ENCODE measurements at places on chromosomes 3 and 15.
A peak's percentile ranks its signal among the peaks of the same experiment; 100 is the strongest.

GRCh38 chr15:31344823-31345605 lies 18.4 kb downstream of the KLF13 start:
- DNase-seq: no peak

GRCh38 chr3:9147215-9147895 lies 102.1 kb downstream of the SRGAP3 start:
- no peak for DNase-seq

GRCh38 chr15:40878785-40879184 lies 4.8 kb upstream of the RHOV start:
- DNase-seq: no peak

DNA sequence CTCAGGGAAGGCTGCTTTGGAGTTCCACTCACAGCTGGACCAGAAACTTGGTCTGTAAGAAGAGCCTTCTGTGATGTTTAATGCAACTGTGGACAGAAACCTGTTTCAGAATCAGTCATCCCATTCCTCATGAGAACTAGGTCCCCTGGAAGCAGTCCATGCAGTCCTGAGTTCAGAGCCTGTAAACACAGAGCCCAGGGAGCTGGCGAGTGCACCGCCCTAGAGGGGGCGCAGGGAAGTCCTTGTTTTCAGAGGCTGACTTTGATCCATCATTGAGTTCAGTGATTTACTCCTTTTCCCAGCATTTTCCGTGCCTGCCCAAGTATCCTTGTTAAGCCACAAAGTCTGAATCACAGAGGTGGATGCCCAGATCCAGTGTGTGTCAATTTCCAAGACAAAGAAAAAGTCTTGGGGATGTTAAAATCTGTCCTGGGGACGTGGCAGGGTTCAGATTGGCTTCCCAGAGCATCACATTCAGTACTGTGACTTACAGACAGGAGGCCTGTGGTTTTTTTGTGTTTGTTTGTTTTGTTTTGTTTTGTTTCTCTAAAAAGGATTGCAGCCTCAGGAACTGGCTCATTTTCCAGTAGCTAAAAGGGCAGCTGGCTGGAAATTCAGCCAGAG lies 9.8 kb upstream of the TXNRD3 start:
- DNase-seq: peak; percentile 31

DNA sequence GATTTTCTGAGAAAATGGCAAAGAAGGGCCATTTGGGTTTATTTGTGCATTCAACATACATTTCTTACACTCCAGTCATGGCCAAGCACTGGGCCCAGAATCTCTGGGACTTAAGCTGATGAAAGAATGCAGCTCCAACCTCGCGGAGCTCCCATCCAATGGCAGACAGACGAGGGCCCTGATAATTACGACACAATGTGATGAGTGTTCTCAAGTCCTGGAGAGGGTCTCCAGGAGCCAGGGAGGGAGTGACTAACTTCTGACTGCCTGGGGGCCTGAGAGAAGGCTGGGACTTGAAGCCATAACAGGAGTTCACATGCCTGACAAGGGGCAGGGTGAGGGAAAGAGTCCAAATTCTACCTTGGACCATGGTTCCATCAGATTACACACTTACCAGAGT lies 42.6 kb upstream of the BNC1 start:
- peak; percentile 34 for DNase-seq

GRCh38 chr3:191484461-191484860 lies 23.5 kb downstream of the PYDC2 start:
- DNase-seq: no peak

DNA sequence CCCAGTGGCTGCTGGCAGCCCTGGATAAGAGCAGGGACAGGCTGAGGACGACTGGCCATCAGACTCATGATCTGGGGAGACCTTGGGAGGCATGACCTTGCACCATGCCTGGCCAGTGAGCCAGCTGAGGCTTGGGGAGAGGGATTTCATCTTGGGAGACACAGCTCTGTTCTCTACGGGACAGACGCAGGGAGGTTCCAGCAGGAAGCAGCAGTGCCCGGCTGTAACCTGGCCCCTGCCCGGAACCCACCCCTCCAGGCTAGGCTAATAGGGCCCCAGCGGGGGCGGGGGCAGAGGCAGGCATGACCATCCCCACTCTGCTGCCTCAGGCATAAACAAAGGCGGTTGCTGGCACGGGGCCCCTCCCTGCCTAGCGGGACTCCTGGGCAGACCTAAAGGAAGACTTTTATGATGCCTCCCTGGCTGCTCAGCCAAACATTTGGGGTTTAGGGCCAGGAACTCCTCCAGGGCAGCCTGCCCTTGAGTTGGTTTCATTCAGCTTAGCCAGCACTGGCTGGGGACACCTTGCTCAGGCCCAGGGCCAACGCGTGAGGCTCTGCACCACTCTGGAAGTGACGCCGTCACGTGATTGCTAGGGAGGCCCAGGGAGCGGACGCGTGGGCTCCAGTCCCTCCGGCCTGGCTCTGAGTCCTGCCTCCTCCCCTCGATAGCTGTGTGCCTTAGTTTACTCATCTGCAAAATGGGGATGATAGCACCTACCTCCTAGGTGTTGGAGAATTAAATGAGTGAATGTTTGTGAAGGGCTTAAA lies 27.6 kb downstream of the HDAC11 start:
- DNase-seq: no peak

- DNase-seq: no peak
These were observed 591 bp downstream of the PROK2 start for GRCh38 chr3:71784201-71784913.

- no peak for DNase-seq
These were observed 163.6 kb downstream of the CHSY1 start for GRCh38 chr15:101088271-101088670.

- DNase-seq: no peak
These were observed 1.5 kb downstream of the CAMK1 start for GRCh38 chr3:9768141-9768775.

- DNase-seq: no peak
These were observed 366.2 kb downstream of the ERC2 start for GRCh38 chr3:56102032-56102431.

GRCh38 chr15:76439542-76439941 lies 103.0 kb downstream of the ISL2 start:
- no peak for DNase-seq

DNA sequence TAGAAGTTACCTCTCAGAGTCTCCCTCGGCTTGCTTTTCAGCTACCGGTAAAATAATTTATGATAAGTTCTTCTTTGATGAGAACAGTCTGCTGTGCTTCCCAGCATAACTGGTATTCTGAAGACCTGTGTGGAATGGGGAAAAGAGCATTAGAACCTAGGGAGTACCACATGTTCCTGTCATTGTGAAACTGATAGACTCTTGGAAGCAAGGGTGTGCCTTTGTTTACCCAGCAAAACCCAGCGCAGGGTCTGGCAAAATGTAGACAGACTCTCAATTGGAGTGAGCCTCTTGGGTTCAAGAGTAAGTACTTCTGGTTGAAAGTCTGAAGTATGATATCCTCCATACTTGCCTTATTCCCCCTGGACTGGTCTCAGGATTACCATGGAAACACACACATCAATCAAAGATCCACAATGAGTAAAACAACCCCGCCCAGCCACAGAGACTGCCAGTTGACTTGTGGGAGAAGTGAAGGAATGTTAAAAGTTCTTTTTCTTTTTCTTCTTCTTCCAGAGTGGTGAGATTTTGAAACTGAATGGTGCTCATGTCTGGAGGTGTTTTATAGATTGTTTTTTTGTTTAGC lies 652.4 kb upstream of the NAALADL2 start:
- DNase-seq: peak; percentile 17

DNA sequence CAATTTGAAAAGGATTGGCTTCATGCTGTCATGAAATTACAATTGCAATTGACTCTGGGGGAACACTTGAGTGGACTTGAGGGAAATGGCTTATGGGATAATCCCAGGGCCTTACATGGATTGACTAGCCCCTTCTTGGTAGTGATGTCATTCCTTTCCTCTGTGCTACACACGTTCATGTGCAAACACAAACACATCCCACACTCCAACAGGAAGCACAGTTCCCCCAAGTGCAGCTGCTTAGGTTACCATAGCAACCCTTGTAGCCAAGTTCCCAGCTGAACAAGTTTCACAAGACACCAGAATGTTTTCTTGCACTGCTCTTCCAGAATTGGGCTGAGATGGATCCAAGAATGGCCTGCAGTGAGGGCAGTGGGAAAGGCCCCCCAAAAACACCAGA lies 217.0 kb downstream of the ZNF621 start:
- DNase-seq: no peak

- DNase-seq: peak; percentile 38
These were observed 178.3 kb downstream of the UACA start for GRCh38 chr15:70584838-70585706.

GRCh38 chr15:56732135-56732885 lies 999 bp downstream of the ZNF280D start:
- peak; percentile 63 for DNase-seq

- DNase-seq: no peak
These were observed 128.1 kb upstream of the RASGRP1 start for GRCh38 chr15:38692789-38693062.

GRCh38 chr3:172030181-172030580 lies 9.2 kb upstream of the FNDC3B start:
- DNase-seq: no peak

GRCh38 chr15:60548101-60548500 lies 69.2 kb upstream of the ICE2 start:
- DNase-seq: no peak

GRCh38 chr3:189160519-189161309 lies 11.1 kb upstream of the TPRG1 start:
- no peak for DNase-seq

DNA sequence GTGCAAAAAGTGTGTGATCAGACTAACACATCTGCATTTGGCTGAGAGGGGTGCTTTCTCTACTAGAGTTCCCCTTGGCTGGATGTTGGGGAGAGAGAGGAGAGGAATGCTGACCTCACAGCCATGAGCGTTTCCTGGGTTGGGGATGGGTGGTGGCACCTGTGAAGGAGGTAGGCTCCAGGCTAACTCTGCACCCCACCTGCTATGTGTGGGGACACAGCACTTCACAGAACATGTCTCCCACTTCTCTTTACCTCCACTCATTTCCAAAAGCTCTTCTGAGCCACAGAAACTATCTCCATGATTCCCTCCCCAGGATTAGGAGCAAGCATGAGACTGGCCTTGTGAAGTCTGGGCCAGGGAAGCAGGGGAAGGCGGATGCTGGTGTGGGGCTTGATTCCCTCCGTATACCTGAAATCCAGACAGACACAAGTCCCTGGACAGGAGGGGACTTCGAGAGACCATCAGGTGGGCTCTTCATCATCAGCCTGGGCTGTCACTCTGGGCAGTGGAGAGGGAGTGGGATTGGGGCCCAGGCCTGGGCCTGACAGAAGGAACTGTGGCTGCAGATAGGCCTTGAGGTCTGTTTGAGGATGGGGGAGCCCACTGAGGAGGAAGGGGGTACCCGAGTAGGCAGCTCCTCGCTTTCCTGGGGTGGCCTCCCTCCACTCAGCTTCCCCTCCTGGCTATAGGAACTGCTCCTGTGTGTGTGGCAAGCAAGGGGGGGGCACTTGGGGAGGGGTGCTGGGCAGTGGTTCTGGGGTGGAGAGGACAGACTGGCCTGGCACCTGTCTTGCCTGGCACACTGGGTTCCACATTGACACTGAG lies 40.7 kb downstream of the FEM1B start:
- DNase-seq: no peak

- peak; percentile 19 for DNase-seq
These were observed 16.0 kb upstream of the PCOLCE2 start for GRCh38 chr3:142904639-142905436.

DNA sequence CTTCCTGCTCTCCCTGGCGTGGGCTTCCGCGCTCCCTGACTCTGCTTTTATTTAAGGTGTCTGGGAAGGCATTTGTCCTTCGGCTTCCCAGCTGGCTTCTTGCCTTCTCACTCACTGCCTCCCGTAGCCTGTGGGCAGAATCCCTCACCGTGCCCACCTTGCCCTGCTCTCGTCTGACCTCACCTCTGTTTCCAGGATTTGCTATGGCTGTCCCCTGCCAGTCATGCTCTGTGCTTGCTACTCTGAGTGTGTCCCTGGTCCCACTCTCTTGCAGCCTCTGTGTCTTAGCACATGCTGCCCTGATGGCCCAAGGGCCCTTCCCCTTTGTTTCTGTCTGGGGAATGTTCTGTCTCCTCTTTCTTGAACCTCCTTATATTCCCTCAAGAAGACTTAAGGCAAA lies 26.2 kb downstream of the LPP start:
- no peak for DNase-seq

DNA sequence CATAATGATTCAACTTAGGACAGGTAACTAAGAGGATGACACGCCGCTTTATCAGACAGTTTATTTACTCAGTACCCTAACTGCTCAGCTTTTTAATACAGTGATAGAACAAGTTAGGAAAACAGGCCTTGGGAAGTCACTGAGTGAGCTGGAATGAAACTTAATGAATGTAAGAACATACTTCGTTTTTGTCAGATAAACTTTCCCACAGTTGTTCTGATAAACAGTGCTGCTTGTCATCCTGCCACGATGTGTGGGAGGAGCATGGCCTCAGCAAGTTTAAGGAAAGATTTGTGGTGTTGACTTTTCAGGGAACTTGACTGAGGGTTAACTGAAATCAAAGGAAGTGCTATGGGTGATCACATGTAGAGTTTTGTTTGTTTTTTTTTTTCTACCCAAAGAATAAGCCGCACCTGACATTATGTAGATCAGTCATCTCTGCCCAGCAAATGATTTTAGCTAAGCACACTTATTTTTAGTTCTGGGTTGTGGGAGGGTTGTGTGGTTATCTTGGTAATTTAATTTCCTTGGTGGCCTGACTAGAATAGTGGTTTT lies 5.6 kb upstream of the P2RY14 start:
- DNase-seq: peak; percentile 28

DNA sequence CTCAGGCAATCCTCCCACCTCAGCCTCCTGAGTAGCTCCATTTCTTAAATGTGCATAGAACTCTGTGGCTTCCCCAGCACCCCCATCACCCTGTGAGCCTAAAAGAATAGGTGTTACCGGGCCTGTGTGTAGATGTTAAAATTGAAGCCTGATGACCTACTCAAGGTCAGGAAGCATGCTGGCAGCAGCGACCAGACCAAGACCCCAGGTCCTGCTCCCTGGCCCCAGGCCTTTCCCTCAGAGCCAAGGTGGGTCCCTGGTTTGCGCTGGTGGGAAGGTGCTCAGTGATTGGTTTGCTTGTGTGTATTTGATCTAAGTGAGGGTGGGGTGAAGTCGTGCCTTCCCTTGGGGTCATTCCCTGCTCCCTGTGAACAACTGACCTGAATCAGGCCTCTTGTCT lies 18.4 kb upstream of the CRABP1 start:
- DNase-seq: no peak

DNA sequence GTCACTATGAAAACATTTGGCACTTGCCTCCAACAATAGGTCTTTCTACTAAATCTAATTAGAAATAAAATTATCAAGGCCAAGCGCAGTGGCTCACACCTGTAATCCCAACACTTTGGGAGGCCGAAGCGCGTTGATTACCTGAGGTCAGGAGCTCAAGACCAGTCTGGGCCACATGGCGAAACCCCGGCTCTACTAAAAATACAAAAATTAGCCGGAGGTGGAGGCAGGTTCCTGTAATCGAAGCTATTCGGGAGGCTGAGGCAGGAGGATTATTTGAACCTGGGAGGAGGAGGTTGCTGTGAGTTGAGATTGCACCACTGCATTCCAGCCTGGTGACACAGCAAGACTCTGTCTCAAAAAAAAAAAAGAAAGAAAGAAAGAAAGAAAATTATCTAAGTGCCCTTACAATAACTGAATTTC lies 1.6 kb upstream of the PLD1 start:
- DNase-seq: peak; percentile 78

- peak; percentile 69 for DNase-seq
These were observed 119.3 kb upstream of the PFN2 start for GRCh38 chr3:150090006-150090405.

GRCh38 chr3:29610781-29611180 lies 329.9 kb downstream of the RBMS3 start:
- DNase-seq: peak; percentile 25

GRCh38 chr3:139111392-139112229 lies 66.9 kb upstream of the PRR23C start:
- peak; percentile 38 for DNase-seq

- DNase-seq: no peak
These were observed 34.6 kb downstream of the RLBP1 start for GRCh38 chr15:89186803-89187202.
